Activated T-helper 17 cell treated with anti-CD3 and anti-CD28 coated beads, Interleukin-2, amount 50 U/mL, for 72 hours (primary cell): ENCODE measurements at places on chromosomes 2 and 18.

GRCh38 chr2:37827911-37828511 is 97.1 kb upstream of the RMDN2 start:
- no peak for ATAC-seq

DNA sequence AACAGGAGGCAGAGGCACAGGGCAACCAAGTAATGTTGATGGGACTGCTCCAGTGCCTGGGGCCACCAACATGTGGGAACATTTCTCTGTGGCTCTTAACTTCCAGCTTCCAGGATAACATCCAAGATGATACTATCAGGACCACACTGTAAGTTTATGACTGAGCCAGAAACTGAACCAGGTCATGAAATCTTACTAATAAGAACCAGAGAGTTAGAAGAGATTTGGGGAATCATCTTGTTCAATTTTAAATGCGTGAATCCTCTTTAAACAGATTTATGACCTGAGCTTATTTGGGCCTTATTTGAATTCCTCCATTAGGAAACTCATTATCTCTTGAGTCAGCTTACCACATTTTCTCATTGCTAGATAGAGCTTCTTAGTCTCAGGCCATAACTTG is 45.0 kb downstream of the MAP2 start:
- ATAC-seq: no peak

DNA sequence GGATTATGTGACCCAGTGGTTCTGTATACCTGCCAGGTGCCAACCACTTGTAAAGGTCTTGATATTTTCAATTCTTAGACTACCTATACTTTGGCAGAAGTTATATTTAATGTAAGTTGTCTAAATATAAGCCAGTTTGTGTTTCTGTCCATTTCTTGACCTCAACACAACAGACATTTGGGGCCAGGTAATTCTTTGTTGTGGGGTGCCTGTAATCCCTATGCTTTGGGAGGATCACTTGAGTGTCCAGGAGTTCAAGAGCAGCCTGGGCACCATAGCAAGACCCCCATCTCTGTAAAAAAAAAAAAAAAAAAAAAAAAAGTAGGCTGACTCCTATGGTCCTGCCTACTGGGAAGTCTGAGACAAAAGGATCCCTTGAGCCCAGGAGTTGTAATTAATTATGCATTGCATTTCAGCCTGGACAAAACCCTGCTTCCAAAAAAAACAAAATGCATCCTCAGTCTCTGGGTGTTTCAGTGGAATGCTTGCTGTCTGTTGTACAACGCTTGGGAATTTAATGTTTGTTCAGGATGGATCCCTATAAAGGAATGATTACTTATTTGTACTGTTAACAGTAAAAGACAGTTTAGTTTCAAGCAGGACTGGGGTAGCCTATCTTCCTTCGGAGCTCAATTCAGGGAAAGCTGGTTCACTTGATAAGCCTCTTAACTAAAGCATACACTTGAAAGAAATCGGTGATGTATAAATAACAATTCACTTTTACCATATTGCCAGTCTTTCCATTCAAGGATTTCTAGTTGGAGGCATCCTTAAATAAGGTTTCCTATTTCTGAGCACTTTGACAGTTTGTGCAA is 3.4 kb downstream of the RPS27A start:
- ATAC-seq: no peak

- ATAC-seq: peak; percentile 12
Observed at GRCh38 chr2:38744399-38744780, 6.8 kb downstream of the SRSF7 start.

DNA sequence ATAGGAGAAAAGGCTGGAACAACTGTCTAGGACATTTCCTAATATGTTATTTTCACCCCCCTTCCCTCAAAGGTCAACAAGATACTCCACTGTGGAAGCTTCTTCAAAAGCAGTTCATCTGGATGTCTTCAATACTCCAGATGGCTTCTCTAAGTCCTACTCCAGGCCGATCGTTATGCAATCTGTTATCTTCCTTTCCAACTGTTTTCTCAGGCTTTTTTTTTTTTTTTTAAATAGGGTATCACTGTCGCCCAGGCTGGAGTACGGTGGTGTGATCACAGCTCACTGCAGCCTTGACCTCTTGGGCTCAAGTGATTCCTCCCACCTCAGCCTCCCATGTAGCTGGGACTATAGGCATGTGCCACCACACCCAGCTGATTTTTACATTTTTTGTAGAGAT is 26.3 kb downstream of the ATP8B1 start:
- no peak for ATAC-seq

GRCh38 chr2:224584111-224584784 is 915 bp downstream of the CUL3 start:
- no peak for ATAC-seq

DNA sequence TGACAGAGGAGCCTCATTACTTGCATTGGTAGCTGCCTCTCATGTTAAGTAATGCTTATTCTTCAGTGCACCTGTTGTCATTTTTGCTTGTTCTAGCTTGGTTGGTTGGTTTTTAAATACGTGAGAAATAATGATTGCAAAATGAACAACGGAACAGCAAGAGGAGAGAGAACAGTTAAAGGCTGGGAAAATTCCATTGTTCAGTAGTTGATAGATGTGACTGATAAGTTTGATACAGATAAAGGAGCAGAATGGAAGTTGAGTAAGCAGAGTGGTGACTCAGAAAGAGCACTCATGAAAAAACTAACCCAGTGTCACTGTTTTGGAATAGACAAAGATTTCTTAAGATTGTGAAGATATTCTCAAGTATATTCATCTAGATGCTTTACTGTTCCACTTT is 50.5 kb downstream of the MTA3 start:
- ATAC-seq: peak; percentile 60

- ATAC-seq: no peak
Observed at GRCh38 chr2:132978840-132979239, 308.8 kb upstream of the LYPD1 start.

DNA sequence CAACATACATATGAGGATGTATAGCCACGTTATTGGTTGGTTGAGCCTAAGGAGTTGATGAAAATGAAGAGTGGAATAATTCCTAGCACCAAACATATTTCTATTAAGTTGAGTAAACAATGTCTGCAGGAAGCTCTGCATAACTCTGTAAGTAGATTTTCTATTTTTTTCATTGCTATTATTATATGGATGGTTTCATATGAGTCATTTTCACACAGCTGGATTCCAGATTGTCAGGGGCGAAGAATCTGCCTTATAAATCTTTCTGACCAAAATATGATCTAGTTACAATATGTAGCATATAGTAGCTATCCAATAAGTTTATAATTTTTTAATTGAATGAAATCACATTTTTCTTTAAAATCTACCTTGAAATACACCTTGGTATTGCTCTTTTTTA is 468.0 kb upstream of the PKDCC start:
- ATAC-seq: no peak

GRCh38 chr2:42342795-42343241 is 18.2 kb downstream of the COX7A2L start:
- ATAC-seq: no peak

GRCh38 chr2:16664809-16665747 is 556 bp downstream of the CYRIA start:
- ATAC-seq: peak; percentile 25

- ATAC-seq: no peak
Observed at GRCh38 chr2:230471074-230471473, 55.1 kb downstream of the SP100 start.

DNA sequence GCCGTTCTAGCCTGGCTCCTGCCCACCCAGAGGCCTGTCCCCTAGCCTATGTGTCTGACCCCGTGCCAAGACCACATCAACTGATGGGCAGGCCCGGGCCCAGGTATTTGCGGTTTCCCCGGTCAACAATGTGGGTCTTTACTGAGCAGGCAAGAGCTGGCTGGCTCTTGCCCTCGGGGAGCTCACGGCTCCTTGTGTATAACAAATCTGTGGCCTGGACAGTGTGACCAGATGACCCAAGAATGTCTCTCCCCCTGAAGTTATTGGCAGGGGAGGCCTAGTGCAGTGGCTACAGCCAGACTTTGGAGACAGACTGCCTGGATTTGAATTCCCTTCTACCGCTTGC is 179.6 kb downstream of the KLHL29 start:
- ATAC-seq: no peak

- no peak for ATAC-seq
Observed at GRCh38 chr2:2757764-2758163, 426.7 kb upstream of the MYT1L start.

DNA sequence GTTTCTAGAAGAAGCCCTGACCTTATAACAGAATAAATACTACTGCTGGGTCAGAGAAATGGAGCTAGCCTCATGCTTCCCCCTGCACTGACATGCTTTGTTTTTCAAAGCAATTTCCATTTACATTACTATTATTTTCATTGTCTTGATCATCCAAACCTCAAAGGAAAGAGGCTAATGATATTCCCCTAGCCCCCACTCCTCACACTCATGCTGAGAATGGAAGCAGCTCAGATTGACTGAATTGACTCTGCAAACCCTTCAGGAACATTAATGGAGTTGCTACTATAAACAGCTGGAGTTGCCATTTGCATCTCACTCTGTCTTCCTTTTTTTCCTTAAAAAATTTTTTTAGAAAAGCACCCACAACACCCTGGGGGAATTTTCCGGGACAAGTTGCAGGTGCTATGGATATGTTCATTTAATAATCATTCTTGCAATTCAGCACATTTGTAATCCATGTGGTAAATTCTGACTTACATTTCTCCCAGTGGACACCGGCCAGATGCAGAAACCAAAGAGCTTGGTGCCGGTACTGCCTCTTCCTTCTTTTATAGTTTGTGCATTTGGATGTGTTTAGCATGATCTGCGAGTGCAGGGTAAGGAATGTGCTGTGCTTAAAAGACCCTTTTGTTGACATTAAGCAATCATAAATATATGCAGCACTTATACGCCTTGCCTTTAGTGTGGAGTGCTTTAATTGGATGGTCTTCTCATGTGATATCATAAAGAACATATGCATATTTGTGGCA is 103.3 kb upstream of the OSR1 start:
- ATAC-seq: no peak

- no peak for ATAC-seq
Observed at GRCh38 chr2:43539436-43539835, 56.4 kb downstream of the THADA start.

GRCh38 chr18:3323900-3324299 is 62.0 kb downstream of the MYL12B start:
- no peak for ATAC-seq

DNA sequence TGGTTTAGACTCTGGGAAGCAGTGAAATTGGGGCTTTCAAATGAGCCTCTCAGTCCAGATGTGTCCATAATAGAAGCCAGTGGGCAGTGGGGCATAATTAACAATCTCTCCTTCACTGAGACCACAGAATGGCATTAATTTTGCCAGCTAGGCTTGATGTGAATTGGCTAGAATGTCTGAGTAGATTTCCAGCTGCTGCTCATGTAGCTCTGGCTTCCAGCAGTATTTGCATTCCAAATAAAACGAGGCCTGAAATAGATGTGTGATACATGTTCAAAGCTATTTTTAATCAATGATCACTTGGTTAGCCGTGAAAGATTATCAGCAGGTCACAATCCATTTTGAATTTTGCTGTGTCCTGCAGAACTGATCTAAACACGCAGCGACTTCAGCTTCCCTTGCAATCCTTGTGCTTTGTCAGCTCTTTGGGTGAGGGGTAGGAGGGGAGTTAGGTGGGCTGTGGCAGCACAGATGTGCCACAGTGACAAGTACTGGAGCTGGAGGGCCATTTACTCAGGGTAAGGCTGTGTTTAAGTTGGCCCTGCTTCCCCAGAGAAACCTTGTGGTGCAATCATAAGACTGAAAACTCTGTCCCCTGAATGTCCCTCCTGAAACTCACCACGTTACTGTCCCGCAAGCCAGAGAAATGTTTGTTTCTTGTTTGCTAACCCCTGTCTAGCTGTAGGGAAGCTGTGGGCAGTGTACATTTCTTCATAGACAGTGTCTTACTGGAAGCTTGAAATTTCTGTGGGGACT is 56.9 kb upstream of the TMEM178A start:
- no peak for ATAC-seq

DNA sequence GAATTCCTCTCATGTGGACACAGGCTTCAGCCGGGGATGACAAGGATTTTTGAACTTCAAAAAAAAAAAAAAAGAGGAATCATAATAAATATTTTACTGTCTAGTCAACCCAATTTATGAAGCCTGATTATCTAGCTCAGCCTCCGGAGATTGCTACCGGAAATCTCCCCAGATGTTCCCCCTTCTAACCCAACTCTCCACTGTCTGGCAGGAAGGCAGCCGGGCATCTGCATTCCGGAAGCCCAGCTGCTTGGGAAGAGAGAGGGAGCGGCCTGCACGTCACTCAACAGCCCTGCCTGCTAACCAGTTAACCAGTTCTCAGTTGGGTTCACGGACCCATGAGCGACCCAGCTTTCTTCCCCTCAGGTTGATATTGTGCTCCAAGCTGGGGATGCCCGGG is 87.2 kb upstream of the POU3F3 start:
- no peak for ATAC-seq

DNA sequence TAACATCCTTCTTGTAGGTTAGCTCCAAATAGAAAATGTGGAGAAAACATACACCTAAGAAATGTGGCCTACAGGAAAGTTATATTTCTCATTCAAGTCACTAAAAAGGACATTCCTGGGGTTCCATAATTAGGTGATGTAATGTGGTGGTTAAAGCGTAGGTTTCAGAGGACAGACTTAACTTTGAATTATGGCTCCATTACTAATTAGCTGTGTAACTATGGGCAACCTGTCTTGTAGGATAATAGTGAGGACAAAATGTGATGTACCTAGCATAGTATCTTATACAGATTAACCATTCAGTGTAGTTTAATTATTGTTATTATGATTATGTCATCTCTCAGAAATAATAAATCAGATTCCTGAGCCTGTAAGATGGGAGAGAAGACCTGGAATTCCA is 602.5 kb downstream of the TSN start:
- ATAC-seq: no peak

- peak; percentile 24 for ATAC-seq
Observed at GRCh38 chr2:222747526-222748160, 76.2 kb downstream of the MOGAT1 start.

DNA sequence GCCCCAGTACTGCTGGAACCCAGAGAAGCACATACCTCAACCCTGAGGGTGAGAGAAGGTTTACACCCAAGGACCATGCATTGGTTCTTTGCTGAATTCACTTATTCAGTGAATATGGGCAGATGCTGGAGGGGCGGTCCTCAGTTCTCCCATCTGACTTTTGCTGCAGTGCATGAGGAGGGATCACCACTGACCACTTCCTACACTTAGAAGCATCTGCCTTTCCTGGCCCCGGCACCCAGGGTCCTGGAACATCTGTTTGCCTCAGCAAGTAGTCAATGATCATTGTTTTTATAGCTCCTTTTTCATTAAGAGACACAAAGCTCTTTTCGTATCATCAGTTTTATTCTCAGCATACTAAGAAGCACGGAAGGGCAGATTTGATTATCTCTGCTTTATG is 211.4 kb downstream of the SH3RF3 start:
- ATAC-seq: no peak

DNA sequence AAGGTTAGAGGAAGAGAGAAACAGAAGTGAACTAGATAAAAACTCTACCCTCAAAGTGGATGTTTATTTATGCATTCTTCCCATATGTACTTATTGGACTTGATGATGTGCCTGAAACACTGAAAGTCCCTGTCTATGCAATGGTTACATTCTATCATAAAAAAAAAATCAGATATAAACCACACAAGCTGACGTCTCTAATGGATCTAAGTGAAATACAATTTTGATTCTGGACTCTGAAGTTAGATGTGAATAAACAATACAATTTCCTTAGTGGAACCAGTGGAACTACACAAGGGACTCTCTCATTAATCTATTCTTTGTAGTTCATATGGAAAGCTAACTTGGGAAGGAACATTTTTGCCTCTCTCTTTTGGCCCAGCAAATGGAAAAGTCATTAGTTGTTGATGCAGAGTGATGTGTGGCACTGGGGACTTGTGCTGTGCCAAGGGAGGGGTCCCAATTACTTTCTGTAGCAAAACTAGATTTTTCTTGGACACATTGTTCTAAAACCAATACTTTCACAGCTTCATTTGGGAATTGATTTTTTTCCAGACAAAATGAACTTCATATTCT is 376.8 kb downstream of the TRIB2 start:
- no peak for ATAC-seq
